ENCODE measurements at places on chromosomes 2 and 18.

GRCh38 chr2:170428868-170429267, 250.9 kb downstream of the MYO3B start:
- H3K27ac ChIP-seq = no peak overlapping the region
- no peak overlapping the region for H3K4me3 ChIP-seq

GRCh38 chr2:101717071-101717845, 19.8 kb downstream of the MAP4K4 start:
- H3K27ac ChIP-seq = no peak overlapping the region
- H3K4me3 ChIP-seq = no peak overlapping the region
- H3K4me1 ChIP-seq = peaks cover 10% of the 10 kb centered on the region
- no peak for DNase-seq

DNA sequence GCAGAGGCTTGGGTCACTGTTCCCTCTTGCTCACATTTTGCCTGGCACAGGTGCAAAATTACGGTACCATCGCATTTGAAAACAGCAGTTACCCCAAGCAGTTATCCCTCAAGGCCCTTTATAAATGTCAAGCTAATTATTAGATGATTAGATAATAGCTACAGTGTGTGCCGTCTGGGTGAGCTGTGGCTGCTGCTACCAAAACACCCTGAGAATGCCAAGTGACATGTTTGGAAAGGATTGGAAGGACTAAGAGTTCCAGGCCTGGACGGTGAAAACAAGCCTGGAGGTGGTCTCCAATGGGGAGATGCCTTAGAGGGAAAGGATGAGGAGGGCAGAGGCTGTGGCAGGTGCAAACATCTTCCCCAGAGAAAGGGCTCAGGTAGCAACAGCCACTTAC, 120.6 kb downstream of the CAPN13 start:
- no peaks in the 10 kb centered on the region for H3K27me3 ChIP-seq
- H3K4me1 ChIP-seq = peaks cover 31% of the 10 kb centered on the region
- DNase-seq = no peak
- no peaks in the 10 kb centered on the region for H3K36me3 ChIP-seq

DNA sequence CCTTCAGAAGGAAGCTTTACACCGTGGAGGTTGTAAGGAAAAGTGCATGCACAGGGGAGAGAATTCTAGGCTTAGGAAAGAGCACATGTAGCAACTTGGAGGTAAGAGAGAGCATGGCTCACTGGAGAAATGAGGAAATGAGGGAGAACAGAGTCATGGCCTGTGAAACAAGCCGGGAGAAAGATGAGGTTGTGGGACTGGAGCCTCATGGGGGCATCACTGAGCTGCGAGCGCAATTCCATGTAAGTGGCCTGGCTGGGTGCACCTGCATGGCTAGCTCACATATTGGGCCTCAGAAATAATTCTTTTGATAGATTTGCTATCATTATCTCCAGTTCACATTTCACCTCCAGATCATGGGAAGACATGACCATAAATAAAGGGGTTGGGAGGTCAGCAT, 785.5 kb upstream of the RAB6C start:
- no peaks in the 10 kb centered on the region for H3K36me3 ChIP-seq
- H3K4me1 ChIP-seq = peaks cover 7% of the 10 kb centered on the region
- no peak for DNase-seq
- peaks cover 2% of the 10 kb centered on the region for H3K27me3 ChIP-seq
- no peak overlapping the region for H3K27ac ChIP-seq
